Stimulated activated CD4-positive, alpha-beta T cell treated with anti-CD3 and anti-CD28 coated beads, Interleukin-2, amount 100 ng/mL, for 48 hours (primary cell): ENCODE measurements at places on chromosomes 3 and 15.
A peak's percentile ranks its signal among the peaks of the same experiment; 100 is the strongest.

DNA sequence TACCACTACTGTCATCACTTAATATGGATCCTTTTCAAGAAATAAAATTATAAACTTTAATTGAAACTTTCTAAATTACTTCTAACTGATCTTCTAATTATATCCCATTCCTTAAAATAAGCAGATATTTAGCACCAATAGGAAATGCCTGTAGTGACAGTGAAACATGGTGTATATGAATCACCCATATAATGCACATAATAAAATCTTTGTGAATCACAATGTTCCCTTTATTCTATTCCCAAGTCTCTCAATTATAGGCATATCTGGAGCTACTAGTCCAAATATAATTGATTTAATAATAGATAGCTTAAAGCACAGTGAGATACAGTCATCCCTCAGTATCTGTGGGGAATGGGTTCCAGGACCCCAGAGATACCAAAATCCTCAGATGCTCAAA, 490.3 kb downstream of the NLGN1 start:
- DNase-seq = no peak

DNA sequence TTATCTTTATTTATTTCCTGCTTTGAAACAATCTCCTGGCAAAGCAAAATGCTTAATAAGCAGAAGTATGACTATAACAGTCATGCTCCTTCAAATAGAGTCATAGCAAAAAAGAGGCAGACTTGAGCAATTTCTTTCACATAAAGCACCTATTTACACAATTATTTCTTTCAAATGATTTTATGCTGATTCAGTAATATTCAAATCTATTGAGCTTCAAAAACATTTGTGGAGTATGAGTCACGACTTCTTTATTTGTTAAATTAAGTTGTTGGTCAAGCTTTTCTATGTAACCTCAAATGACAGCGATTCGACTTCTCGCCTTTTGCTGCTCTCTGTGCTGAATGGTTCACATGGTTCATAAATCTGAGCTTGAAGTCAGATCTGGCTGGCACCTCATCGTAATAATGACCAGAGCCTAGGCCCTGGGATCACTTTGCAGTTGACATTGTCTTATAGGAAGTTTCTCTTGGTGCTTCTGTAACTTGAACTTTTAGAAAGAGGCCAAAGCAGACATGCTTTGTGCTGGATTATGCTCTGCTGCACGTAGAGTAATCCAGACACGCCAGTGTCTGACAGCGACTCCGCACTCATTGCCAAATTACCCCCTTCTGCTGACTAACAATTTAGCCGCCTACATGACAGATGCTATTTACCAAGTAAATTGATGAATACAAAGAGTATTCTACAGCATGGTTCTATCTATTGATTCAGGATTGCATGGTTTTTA, 139.0 kb downstream of the MCTP2 start:
- no peak for DNase-seq

GRCh38 chr3:195441992-195442572, 738 bp downstream of the ACAP2 start:
- peak; percentile 28 for DNase-seq

- DNase-seq = no peak
Observed at GRCh38 chr3:127019449-127019848, 36.5 kb downstream of the PLXNA1 start.

GRCh38 chr3:33482111-33482521, 41.9 kb upstream of the UBP1 start:
- DNase-seq = no peak

DNA sequence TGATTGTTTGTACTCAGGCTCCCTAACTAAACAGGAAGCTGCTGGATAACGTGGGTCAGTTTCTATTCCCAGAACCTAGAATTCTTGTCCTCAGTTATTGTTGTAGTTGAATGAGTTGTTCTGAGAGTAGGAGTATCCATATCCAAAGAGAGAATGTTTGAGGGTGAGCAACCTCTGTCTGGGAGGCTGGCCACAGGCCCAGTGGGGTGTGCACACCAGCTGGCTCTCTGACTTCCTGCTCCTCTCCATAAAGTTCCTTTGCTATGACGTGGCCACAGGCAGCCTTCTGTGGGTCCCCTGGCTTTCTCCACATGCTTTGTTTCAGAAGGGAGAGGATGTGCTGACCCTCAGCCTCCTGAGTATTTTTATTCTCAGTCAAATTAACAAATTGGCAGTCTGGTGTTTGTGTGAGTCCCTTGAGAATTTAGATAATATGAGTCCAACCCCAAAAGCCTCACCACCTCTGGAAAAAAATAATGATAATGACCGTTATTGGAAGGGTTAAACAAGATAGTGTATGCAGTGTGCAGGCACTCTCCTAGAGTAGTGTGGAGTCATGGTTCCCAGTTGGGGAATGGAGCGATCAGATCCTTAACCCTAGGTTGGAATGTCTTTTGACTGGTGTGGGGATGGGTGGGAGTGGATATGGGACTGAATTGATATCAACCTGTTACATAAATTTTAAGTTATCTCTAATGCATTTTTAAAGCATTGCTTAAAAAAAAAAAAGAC, 47.6 kb upstream of the MED12L start:
- DNase-seq = no peak

- DNase-seq = no peak
Observed at GRCh38 chr3:23508464-23508863, 297.3 kb upstream of the UBE2E1 start.

DNA sequence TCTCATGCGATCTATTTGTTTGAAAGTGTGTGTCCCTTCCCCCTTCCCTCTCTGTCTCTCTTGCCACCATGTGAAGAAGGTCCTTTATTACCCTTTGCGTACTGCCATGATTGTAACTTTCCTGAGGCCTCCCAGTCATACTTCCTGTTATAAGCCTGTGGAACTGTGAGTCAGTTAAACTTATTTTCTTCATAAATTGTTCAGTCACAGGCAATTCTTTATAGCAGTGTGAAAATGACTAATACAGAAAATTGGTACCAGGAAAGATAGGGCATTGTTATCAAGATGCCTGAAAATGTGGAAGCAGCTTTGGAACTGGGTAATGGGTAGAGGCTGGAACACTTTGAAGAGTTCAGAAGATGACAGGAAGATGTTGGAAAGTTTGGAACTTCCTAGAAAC, 743.7 kb upstream of the NECTIN3 start:
- no peak for DNase-seq

- no peak for DNase-seq
Observed at GRCh38 chr3:193905541-193906396, 230.2 kb upstream of the HES1 start.

- peak; percentile 57 for DNase-seq
Observed at GRCh38 chr3:111539351-111540331, 2.4 kb upstream of the CD96 start.

DNA sequence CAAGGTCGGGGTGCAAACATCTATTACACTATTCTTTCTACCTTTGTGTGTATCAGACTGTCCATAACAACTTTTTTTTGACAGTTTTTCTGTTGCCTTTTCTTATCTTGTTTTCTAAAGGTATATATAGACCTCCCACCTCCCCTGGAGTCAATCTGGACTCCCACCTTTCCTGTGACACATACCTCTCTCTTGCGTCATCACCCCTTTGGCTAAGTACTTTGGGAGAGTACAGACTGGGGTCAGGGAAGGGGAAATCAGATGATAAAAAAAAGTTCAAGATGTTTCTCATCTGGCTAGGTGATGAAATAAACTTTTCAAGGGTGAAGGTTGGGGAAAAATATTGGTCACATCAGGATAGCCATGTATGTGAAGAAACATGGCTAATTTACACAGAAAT, 17.2 kb downstream of the TSPAN3 start:
- DNase-seq = no peak

- no peak for DNase-seq
Observed at GRCh38 chr3:72329354-72329753, 518.9 kb downstream of the SHQ1 start.
